ENCODE measurements at places on chromosomes 6 and 20.

GRCh38 chr20:10846766-10847165 is 173.0 kb upstream of the JAG1 start:
- DNase-seq: no peak

- no peak for DNase-seq
These were observed 243.0 kb downstream of the CD83 start for GRCh38 chr6:14360565-14360964.

DNA sequence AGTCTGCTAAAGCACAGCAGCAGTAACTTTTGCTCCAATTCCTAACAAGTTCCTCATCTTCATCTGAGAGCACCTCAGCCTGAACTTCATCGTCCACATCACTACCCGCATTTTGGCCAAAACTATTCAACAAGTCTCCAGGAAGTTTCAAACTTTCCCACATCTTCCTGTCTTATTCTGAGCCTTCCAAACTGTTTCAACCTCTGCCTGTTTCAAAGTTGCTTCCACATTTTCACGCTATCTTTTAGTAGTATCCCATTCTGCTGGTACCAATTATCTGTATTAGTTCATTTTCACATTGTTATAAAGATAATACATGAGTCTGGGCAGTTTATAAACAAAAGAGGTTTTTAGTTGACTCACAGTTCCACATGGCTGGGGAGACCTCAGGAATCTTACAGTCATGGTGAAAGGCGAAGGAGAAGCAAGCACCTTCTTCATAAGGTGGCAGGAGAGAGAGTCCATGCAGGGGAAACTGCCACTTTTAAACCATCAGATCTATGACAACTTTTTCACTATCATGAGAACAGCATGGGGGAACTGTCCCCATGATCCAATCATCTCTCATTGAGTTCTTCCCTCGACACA is 99.4 kb upstream of the GRIK2 start:
- DNase-seq: no peak

- DNase-seq: peak; percentile 68
These were observed 14.3 kb upstream of the PTCRA start for GRCh38 chr6:42901538-42901957.

DNA sequence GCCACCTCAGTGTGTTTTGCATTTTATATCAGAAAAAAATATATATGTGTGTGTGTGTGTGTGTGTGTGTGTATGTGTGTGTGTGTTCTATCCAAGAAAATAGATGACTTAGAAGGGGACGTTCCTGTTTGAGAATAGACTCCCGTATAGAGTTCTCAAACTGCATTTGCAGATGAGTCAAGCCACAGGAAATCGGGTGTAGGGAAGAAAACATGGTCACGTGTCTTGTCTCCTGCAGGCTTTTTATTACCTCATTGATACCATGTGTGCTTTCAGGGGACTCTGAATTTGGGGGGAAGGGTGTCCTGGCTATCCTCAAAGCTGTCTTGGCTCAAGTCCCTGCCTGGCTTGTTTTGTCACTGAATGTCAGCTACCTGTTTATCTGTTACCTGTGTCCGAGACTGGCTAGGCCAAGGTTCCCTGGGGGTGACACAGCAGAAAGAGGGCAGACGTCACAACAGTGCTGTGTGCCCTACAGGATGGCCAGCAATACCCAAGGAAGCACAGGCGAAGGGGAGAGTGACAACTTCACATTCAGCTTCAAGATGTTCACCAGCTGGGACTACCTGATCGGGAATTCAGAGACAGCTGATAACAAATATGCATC is 55.7 kb upstream of the NOP56 start:
- DNase-seq: no peak

GRCh38 chr6:422433-423054 is 31.0 kb downstream of the IRF4 start:
- DNase-seq: peak; percentile 90

DNA sequence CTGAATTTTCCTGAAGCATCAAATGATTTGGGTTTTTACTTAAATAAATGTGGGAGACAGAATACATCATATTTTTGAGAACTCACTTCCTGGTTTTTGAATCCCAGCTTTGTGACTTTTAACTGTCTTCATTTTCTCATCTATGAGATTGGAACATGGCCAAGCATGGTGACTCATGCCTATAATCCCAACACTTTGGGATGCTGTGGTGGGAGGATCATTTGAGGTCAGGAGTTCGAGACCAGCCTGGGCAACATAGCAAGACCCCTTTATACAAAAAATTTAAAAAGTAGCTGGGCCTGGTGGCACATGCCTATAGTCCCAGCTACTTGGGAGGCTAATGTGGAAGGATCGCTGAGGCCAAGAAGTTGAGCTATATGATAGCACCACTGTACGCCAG is 122.3 kb downstream of the QKI start:
- DNase-seq: no peak

DNA sequence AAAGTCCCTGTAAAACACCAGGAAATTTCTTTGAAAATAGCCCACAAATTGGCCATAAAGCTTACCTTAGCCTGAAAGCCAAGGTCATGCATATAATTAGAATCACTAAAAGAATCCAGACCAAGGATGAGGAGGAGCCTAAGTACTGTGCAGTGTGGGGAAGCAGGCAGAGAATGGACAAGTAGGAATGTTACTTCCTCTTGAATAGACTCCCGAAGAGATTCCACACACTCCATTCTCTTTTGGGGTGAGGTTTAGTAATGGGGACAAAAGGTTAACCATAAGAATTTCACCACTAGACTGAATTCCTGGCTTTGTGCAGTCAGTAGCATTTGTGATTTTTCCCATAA is 27.5 kb upstream of the MARCKS start:
- DNase-seq: no peak

DNA sequence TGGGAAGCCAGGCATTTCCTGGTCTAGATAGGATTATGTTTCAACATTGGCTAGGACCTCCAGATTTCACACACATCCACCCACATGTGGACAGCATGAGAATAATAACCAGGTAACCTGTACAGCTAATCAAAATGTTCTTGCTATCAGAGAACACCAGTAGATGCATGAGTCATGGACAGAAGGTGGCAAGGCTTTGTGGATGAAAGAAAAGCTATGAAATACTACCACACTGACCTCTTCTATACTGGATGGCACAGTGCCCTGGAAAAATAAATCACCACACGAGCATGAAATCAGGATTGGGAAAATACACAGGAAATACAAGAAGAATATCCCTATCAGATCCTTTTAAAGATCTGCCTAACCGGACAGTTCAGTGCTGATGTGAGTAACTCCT is 113.0 kb downstream of the GMDS start:
- no peak for DNase-seq

GRCh38 chr6:167549213-167549612 is 224.3 kb downstream of the TTLL2 start:
- no peak for DNase-seq

- no peak for DNase-seq
These were observed 174.3 kb downstream of the TFAP2B start for GRCh38 chr6:50992704-50993625.

- DNase-seq: no peak
These were observed 52.4 kb upstream of the ARMH2 start for GRCh38 chr6:24851086-24851485.

GRCh38 chr6:14996892-14997291 is 249.0 kb upstream of the JARID2 start:
- no peak for DNase-seq

GRCh38 chr6:4957521-4958231 is 46.2 kb downstream of the RPP40 start:
- DNase-seq: no peak

GRCh38 chr20:32183947-32184635 is 23.5 kb downstream of the PLAGL2 start:
- no peak for DNase-seq

GRCh38 chr6:52493669-52494068 is 73.5 kb downstream of the EFHC1 start:
- no peak for DNase-seq

DNA sequence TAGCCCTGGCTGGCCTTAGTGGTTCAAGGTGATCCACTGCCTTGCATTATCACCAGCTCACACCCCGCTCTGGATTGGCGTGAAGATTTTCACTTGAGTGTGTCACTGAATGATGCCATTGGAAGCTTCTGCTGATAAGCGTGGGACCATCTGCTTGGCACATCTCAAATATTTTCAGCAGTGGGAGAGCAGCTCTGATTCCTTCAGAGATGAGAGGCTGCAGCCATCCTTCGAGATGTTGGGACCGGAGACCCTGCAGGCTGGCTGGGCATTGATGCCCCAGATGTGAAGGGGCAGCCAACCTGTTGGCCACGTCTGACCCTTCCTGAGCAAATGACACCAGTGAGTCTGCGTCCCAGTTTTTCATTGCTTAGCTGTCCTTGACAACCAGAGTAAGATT is at the start of gene MAS1:
TSS of gene MAS1 (plus strand) at position 197 of the 400 bp plus-strand sequence. CDS start 15,968 bp downstream, outside the sequence.
- no peak for DNase-seq

GRCh38 chr6:122696853-122697252 is 82.7 kb upstream of the FABP7 start:
- DNase-seq: no peak

- no peak for DNase-seq
These were observed 9.6 kb upstream of the SPDEF start for GRCh38 chr6:34565722-34566137.

DNA sequence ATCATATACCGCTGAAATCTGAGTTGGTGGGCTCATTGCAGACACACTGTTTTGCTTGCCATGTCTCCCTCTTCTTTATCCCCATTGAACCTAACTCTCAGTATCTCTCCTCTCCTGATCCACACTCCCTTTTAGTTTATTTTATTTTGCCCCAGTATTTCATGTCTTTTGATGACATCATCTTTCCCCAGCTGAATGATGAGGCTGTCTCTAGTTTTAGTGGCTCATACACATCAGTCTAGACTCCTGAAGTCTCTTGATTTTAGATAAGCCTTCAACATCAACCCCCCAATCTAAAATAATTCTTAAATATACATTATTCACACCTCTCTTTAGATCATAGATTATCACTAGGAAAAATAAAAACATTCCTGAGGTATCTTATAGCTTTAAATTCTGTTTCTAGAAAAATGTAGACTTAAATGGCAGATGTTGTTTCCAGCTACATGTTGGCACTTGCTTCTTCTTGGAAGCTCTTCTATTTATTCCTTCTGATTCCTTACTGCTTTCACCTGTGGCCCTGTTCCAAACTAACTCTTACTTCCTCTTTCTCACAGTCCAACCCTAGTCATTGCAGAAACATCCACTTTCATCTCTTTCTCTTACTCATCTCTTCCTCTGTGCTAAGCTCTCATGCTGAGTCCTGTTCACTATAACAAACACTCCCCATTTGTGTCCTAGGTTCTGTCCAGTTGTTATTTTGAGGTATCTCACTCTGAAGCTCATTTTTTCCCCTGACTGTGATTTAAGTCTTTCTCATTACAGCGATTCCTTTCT is 191.9 kb upstream of the SLC35B3 start:
- DNase-seq: peak; percentile 70

- no peak for DNase-seq
These were observed 38.4 kb downstream of the TMEM242 start for GRCh38 chr6:157284738-157285421.

DNA sequence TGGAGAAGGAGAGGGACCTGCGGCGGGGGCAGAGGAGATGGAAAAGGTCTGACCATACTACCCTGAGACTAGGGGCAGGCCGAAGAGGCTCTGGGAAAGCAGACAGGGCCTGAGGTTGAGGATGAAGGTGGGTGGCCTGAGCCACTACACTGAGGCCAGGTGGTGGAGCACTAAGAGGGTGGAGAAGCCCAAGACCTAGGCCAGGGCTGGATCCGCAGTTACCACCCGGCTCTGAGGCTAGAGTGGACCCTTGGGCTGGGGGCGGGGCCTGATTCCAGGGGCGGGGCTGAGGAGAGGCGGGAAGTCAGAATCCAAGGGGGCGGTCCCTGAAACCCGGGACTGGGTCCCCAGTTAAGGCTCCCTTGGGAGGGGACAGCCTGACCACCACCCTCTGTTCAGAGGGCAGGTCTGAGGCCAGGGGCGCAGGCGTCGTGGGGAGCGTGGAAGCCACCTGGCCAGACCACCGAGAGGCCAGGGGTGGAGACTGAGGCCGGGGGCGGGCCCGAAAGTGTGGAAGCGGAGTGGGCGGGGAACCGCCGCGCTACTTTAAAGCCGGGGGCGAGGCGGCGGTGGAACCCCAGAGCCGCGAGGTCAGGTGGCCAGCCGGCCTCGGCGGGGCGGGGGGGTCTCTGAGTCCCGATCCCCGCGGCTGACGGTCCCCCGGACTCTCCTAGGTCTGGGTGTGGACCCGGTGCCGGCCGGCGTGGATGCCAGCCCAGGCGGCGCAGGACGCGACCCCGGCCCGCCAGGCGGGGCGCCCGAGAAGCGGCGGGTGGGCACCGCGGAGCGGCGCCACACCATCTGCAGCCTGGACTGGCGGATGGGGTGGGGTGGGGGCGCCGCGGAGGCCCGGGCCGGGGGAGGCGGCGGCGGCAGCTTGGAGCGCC is 8.3 kb downstream of the CCM2L start:
- DNase-seq: no peak

DNA sequence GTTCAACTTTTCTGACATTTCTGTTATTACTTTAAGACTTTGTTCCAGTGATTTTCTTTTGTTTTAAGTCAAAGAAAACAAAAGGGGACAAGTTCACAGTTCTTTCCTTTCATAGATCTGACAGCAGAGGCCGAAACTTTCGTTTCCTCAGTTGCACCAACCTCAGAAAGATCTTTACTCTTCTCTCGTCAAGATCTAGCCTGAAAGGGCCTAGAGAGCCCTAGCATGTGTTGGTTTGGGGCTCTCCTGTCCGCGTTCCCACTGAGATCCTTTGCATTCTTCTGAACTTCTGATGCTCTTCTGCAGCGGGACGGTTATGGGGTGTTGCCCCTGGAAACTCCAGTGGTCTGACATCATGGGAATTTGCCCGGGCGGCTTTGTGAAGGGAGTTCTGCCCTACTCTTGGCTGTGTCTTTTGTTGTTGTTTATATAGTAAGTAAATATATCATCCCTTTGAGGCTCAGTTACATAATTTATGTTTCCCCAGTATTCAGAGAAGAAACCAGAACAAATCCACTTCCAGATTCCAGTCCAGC is 129.1 kb downstream of the SASH1 start:
- DNase-seq: no peak

DNA sequence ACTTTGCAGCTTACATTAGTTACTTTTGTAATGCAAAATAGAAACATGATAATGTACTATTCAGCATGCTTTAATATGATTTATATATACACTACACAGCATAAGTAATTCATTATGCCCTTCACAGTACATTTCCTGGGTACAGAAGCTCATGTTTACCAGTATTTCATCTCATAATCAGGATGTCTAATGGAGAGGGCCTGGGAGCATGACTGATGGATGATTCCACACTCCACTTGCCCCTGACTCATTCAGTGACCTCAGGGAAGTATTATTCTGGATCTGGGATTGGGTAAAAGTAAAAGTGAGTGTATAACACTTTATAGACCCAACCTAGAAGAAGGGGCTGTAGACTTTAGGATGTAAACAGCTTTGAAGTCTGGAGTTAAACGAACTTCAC is 31.4 kb upstream of the BACH2 start:
- DNase-seq: peak; percentile 58

DNA sequence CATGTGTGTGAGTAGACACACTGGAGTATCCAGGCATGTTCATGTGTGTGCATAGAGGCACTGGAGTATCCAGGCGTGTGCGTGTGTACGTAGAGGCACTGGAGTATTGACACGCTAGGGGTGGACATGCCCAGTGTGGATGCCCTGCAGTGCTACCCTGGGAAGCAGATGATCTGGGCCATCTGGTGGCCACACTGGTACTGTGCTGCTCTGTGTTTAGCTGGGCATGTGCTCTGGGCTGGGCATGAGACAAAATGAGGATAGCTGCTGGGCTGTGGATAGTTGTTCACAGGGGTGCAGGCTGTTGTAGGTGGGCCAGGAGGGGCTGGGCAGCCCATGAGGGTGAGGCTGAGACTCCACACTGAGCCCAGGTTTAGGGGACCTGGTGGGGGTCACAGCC is 24.0 kb upstream of the NPBWR2 start:
- no peak for DNase-seq
